Renal pelvis (tissue), 12 donors: ENCODE measurements at places on chromosomes 16 and 17.

GRCh38 chr16:4749700-4750257, 15.4 kb downstream of the DNAAF8 start:
- no peak for DNase-seq

DNA sequence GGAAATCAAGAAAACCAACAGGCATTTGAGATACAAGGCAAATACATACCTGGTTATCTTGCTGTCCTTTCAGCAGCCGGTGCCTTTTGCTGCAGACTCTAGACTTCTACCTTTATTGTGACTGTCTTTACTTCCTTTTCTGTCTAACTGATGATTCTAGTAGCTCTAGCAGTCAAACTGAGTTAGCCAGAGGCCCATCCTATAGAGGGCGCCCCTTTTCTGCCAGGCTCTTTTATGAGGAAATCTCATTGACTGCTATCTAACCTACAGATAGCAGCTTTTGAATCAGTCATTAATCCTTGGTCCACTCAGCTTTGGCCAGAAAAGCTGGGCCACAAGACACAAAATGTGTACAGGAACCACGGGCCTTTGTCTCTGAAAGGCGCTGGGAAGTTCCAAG, 87.5 kb upstream of the WSB1 start:
- no peak for DNase-seq

- no peak for DNase-seq
Measured at GRCh38 chr17:47929218-47930000, 12.0 kb upstream of the PNPO start.

DNA sequence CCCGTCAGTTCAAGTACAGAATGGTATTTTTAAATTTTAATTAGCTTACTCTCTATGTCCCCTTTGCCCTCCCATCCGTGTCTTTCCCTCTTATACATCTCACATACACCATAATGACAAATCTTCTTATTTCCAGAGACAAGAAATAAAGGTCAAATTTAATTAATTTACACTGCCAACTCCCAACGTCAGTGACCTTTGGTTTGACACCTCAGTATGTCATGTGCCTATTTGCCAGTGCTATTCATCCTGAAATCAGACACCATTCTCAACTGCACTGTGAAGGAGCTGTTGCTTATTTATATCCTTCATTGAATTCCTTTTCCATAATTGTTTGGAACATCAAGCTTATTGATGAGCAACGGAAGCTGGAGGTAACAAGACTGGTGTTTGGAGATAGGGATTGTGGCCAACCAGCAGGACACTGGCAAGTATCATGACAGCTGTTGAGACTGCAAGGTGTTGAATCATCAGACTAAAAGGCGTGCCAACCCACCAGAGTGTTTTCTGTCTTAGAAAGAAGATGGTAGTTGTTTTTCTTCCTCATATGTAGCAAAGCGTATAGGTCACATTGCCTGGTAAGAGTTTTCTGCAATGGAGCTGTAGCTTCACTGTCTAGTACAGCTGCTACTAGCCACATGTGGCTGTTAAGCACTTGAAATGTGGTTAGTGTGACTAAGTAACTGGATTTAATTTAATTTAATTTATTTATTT, 12.5 kb downstream of the CALCOCO2 start:
- no peak for DNase-seq

DNA sequence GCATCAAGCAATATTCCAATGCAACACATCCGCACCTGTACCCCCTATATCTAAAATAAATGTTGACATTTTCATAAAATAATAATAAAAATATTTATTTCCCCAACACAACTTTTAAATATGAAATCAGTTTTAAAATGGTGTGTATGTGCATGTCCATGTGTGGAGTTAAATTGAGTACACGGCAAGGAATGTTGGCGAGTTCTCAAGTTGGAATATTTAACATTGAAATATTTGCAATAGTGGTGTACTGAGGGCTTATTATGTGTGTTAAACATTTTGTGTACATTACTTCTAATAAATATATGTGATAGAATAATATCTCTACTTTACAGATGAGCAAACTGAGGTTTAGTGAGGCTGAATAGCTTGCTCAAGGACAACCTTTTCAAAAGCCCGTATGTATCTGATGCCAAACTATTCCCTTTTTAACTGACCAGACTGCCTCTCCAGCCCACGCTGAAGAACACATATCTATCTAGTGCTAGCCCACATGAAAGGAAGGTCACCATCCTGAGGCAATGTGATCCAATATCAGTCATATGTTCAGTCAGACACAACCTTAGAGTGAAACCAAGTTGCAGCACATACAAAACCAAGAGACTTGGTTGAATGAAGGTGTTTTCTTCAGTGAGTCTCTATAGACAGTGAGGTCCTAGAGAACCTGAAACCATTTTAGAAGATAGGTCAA, 192.2 kb upstream of the CDH11 start:
- DNase-seq = no peak

DNA sequence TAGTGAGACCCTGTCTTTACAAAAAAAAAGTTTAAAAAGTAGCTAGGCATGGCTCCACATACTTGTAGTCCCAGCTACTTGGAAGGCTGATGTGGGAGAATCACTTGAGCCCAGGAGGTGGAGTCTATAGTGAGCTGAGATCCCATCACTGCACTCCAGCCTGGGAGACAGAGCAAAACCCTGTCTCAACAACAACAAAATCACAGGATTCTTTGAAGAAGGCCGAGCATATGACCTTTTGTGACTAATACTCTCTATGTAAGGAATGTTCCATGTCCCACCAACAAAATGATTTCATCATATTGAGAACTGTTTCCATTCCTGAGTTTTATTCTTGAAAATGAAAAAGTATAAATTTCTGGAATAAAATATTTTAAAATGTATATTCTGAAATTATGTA, 58.9 kb upstream of the EFCAB3 start:
- DNase-seq = no peak

DNA sequence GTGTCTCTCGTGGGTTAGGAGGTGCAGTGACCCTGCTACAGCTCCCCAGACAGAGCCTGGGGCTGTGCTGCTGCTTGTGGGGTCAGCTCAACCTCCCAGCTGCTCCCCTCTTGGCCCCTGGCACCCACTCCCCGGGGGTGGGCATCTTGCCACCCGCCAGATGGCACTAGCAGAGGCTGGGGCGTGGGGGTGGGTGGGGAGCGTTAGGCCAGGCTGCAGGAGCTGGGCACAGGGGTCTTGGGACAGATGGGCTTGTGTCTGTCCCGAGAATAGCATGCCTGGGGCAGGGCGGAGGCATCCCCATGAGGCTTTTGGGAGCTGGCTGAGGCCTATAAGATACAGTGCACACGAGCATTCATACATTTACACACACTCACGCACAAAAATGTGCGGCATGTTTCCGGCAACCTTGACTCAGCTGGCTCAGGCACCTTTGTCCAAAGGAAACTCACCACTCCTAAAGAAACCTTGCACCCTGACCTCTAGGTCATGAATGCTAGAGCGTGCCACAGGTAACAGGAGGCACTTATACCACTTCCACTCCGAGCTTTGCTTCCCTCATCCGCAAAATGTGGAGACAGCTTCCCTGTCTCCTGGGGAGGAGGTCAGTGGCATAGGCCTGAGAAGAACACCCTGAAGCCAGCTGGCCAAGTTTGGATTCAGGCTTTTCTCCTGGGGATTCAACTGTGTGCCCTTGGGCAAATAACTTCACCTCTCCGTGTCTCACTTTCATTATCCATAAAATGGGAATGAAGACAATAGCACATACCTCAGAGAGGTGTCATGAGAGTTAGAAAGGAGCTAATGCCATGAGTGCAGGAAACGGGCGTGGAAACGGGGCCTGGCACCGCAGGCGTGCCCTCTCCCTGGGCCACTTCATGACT, 78.9 kb upstream of the LHX1 start:
- no peak for DNase-seq

DNA sequence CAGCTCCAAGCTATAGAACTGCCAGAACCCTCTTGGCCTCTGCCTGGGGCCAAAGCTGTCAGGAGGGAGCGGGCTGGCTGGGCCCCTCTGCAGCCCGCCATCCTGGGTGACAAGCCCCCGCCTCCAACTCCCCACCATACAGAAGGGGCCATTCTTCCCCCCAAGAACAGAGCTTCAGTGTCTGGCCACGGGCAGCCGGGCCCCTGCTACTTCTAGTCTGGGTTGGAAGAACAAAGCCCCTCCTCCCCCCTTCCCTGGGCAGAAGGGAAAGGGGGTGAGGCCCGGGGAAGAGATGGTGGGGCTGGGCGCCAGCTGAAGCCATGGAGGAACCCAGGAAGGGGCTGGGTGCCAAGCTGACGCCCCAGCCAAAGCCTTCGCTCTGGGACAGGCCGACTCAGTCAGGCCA, 9.0 kb downstream of the NAT9 start:
- no peak for DNase-seq

DNA sequence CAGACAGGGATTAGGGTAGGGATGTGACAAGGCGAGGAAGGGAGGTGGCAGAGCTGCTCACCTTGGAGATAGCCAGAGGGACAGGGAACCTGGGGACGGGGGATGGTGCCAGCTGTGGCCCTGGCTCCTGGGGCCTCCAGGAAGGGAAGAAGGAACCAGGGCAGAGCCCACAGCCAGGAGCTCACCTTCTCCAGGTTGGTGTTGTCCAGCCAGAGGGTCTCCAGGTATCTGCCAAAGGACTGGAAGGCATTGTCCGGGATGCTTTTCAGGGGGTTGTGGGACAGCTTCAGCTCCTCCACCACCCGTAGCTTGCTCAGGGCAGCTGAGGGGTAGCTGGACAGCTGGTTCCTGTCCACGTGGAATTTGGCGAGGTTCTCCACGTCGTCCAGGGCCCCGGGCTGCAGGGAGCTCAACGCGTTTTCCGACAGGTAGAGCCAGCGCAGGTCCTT, 801 bp downstream of the CHAD start:
- no peak for DNase-seq

- no peak for DNase-seq
Measured at GRCh38 chr17:8611137-8611536, 19.4 kb downstream of the MYH10 start.

DNA sequence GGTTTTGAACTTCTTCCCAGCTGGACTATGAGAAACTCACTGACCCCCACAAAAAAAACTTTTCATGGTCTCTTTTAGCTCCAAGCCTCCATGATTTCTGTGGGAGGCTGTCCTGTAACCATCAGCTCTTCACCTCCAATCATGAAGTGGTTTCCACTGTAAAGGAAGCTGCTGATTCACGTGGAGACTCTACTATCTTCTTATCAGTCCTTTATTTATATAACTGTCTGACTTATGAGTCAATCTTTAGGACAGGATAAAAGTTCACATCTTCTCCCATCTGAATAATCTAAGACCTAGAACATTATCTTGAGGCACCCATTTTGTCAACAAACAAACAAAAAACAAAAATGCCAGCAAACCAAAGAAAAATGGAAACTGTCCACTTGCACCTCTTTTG, 409.9 kb downstream of the SLC39A11 start:
- no peak for DNase-seq

DNA sequence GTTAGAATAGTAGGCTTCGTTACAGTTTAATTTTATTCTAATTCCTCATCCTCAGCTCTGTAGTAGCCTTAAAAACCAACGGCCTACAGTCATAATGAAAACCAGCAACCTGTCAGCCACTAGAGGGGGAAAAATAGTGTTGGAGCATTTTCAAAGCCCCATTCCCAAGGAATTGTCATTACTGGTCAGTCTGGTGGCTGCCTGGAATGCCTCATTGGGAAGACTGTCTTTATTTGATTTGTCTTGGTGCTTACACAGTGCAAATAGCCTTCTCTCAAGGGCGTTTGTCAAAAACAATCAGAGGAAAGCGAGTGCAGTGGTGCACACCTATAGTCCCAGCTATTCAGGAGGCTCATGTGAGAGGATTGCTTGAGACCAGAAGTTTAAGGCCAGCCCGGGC, 4.7 kb downstream of the LPCAT2 start:
- no peak for DNase-seq
